PC-9 (cell line): ENCODE measurements at places on chromosomes 5 and 9. TPM values are rescaled to one million over a fixed set of nuclear protein-coding genes. Genes with fewer than 3 reads are reported as not detected.

GRCh38 chr9:128429513-128430086 is 8.9 kb downstream of the CERCAM start:
- H3K36me3 ChIP-seq = no peaks in the 10 kb centered on the region
- H3K4me1 ChIP-seq = no peaks in the 10 kb centered on the region
- DNase-seq = no peak
- no peak overlapping the region for H3K4me3 ChIP-seq

GRCh38 chr9:19876569-19877316 is 87.9 kb upstream of the SLC24A2 start:
- DNase-seq = no peak
- H3K27ac ChIP-seq = no peak overlapping the region
- no peaks in the 10 kb centered on the region; the same call in 1 of the 2 replicates for H3K27me3 ChIP-seq
- H3K4me3 ChIP-seq = no peak overlapping the region
- H3K36me3 ChIP-seq = no peaks in the 10 kb centered on the region

GRCh38 chr5:140365941-140366340 is 5.9 kb downstream of the SLC4A9 start:
- H3K27ac ChIP-seq = no peak overlapping the region
- no peaks in the 10 kb centered on the region for H3K27me3 ChIP-seq
- DNase-seq = no peak
- H3K4me1 ChIP-seq = no peaks in the 10 kb centered on the region

- no peaks in the 10 kb centered on the region for H3K27me3 ChIP-seq
- no peak for DNase-seq
- H3K4me3 ChIP-seq = no peak overlapping the region
Measured at GRCh38 chr9:123237220-123237619, 31.2 kb downstream of the STRBP start.

- peaks cover 29% of the 10 kb centered on the region for H3K4me1 ChIP-seq
- H3K36me3 ChIP-seq = no peaks in the 10 kb centered on the region
Measured at GRCh38 chr9:91425271-91425670, 1.6 kb upstream of the NFIL3 start.

- H3K36me3 ChIP-seq = no peaks in the 10 kb centered on the region
- H3K4me3 ChIP-seq = no peak overlapping the region
- no peaks in the 10 kb centered on the region for H3K4me1 ChIP-seq
- DNase-seq = no peak
Measured at GRCh38 chr5:166102947-166103346, 2188.5 kb upstream of the WWC1 start.

- no peaks in the 10 kb centered on the region for H3K27me3 ChIP-seq
- H3K4me1 ChIP-seq = peaks cover 22% of the 10 kb centered on the region
- DNase-seq = peak; percentile 78
Measured at GRCh38 chr5:143108498-143109128, 294.9 kb downstream of the NR3C1 start.

- no peaks in the 10 kb centered on the region for H3K27me3 ChIP-seq
- H3K4me3 ChIP-seq = peak overlapping the region; percentile 85
- DNase-seq = no peak
- peaks cover 35% of the 10 kb centered on the region for H3K4me1 ChIP-seq
Measured at GRCh38 chr5:178625679-178626483, 969 bp downstream of the CLK4 start.

DNA sequence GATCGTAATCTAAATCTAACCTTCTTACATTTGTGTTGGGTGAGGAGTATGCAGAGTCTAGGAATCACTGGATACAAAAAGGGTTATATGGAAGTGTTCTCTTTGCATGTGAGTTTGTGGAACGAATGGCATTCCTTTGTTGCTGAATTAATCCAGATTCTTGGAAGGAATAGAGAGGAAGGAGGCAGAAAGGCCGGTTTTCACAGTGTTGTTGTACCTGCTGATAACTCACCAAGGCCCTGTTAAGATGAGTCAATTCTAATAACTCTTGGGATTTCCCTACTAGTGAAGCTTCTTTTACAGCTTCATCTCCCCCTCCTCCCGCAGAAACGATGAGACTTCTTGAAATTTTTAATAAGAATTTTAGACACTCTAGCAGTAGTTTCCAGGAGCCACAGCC is 84.0 kb downstream of the ZSWIM6 start:
- H3K27me3 ChIP-seq = no peaks in the 10 kb centered on the region
- no peak for DNase-seq
- H3K36me3 ChIP-seq = no peaks in the 10 kb centered on the region; the same call in 1 of the 2 replicates
- no peak overlapping the region for H3K27ac ChIP-seq
- H3K4me1 ChIP-seq = peaks cover 11% of the 10 kb centered on the region
- H3K4me3 ChIP-seq = no peak overlapping the region

GRCh38 chr5:16704945-16705344 is 88.1 kb upstream of the RETREG1 start:
- H3K27me3 ChIP-seq = no peaks in the 10 kb centered on the region
- H3K4me1 ChIP-seq = no peaks in the 10 kb centered on the region
- H3K36me3 ChIP-seq = 0 out of 2 replicates have a peak, but pooled peaks cover 12% of the 10 kb centered on the region
- H3K27ac ChIP-seq = no peak overlapping the region
- no peak overlapping the region for H3K4me3 ChIP-seq
- DNase-seq = no peak

DNA sequence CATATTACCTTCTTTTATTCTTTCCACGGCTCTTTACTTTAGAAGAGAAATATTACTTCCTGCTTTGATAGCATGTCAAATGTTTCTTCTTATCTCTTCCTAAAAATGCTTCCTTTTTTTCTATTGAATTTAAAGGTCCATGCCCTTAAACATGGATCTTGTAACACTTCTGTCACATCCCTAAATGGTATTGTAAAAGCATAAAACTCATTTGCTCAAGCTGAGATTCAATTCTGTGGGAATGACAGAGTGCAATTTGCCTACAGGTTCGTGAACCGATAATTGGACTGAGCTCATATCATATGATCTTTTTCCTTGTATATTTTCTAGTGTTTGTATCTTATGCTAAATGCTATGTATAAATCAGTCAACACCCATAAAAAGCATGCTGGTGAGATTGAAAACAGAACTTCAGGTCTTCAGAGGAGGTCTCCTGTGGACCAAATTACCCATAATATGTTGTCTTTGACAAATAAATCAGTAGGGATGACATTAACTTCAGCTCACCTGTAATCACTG is 429.3 kb downstream of the TMEM232 start:
- no peak overlapping the region for H3K27ac ChIP-seq
- no peak for DNase-seq
- H3K4me3 ChIP-seq = no peak overlapping the region
- H3K27me3 ChIP-seq = no peaks in the 10 kb centered on the region
- H3K36me3 ChIP-seq = no peaks in the 10 kb centered on the region

GRCh38 chr9:121853617-121854395 is 202.4 kb downstream of the DAB2IP start:
- H3K36me3 ChIP-seq = no peaks in the 10 kb centered on the region
- no peak for DNase-seq
- H3K27ac ChIP-seq = no peak overlapping the region

DNA sequence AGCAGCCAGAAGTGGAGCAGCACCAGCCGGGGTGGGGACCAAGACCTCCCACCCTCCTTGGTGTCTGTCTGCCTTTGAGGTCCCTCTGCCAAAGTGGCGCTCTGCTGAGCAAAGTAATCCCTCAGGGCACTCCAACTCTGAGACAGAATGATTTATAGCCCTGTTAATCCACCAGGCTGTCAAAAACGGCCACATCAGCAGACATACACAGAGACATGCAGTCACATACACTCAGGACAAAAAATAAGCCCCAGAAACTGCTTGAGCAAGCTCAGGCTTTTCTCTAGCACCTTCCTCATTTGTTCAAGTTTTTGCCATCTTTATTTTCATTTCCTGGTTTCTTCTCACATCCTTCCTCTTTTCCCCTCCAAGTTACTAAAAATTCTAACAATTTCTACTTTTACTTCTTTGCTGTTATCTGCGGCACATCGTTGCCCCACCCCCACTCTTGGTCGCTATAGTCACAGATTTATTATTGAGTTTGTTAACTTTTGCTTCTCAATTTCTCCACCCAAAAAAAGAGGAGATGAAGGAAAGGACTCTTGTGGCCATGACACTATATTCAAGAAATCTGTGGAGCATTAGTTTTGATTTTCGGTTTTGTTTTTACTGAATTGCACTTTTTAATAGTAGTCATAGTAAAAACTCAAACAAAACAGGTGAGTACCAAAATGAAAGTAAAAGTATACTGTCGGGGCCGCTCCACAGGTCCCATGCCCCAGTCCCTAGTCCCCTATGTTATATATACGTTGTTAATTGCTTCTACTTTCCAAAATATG is 17.4 kb upstream of the ADRB2 start:
- no peak overlapping the region for H3K27ac ChIP-seq
- peaks cover 26% of the 10 kb centered on the region for H3K4me1 ChIP-seq
- peak overlapping the region; percentile 62 for H3K4me3 ChIP-seq
- H3K36me3 ChIP-seq = no peaks in the 10 kb centered on the region
- H3K27me3 ChIP-seq = no peaks in the 10 kb centered on the region
- DNase-seq = peak; percentile 40

- no peaks in the 10 kb centered on the region for H3K36me3 ChIP-seq
- H3K27me3 ChIP-seq = no peaks in the 10 kb centered on the region
- no peak overlapping the region for H3K4me3 ChIP-seq
- DNase-seq = no peak
- no peaks in the 10 kb centered on the region for H3K4me1 ChIP-seq
Measured at GRCh38 chr5:149381986-149382338, 2.9 kb upstream of the IL17B start.

GRCh38 chr9:89465001-89465451 is 32.9 kb downstream of the SEMA4D start:
- H3K27me3 ChIP-seq = no peaks in the 10 kb centered on the region
- peaks cover 6% of the 10 kb centered on the region; the same call in 1 of the 2 replicates for H3K4me1 ChIP-seq
- no peak overlapping the region for H3K4me3 ChIP-seq
- DNase-seq = no peak
- no peaks in the 10 kb centered on the region for H3K36me3 ChIP-seq

DNA sequence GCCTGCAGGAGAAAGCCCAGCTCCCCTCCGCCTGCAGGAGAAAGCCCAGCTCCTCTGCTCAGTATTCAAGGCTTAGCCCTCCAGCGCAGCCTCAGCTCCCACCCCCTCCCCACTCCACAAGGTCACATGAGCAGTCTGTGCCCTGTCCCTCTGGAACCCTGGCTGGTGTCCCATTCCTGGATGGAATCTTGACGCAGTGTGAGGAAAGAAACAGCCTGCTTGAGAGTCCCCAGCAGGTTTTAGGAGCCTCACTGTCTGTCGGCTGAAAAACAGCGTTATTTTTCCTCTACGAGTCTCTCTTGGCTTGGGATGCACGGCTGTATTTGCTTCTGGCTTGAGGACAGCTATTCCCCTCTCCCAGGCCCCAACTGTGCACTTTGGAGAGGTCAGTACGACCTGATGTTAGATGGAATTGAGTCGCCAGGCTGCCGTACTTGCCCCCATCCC is 210.1 kb upstream of the TRIM32 start:
- H3K4me1 ChIP-seq = no peaks in the 10 kb centered on the region
- H3K27ac ChIP-seq = no peak overlapping the region
- H3K4me3 ChIP-seq = no peak overlapping the region
- H3K36me3 ChIP-seq = no peaks in the 10 kb centered on the region

- H3K4me3 ChIP-seq = no peak overlapping the region
- no peak overlapping the region for H3K27ac ChIP-seq
- H3K27me3 ChIP-seq = no peaks in the 10 kb centered on the region
- no peaks in the 10 kb centered on the region; the same call in 1 of the 2 replicates for H3K36me3 ChIP-seq
- H3K4me1 ChIP-seq = no peaks in the 10 kb centered on the region
Measured at GRCh38 chr9:19294219-19294618, 63.7 kb downstream of the DENND4C start.

- peaks cover 36% of the 10 kb centered on the region for H3K4me1 ChIP-seq
- no peak overlapping the region for H3K4me3 ChIP-seq
- no peaks in the 10 kb centered on the region for H3K27me3 ChIP-seq
- DNase-seq = peak; percentile 57
Measured at GRCh38 chr5:68460147-68460798, 244.7 kb downstream of the PIK3R1 start.

Gene GLRA1
- not detected in 2 replicates for total RNA-seq

Gene PTGS1
- 1.8 TPM in 2 replicates for total RNA-seq

Gene RAB3C
- total RNA-seq = not detected in 2 replicates

Gene ORM2
- not detected in 2 replicates for total RNA-seq

Gene TNFSF15
- 0.33 and 0.55 TPM in 2 replicates for total RNA-seq

Gene PRR16
- total RNA-seq = 2.8 and 5.0 TPM in 2 replicates

Gene ORM1
- not detected in 2 replicates for total RNA-seq

Gene CCL28
- total RNA-seq = 2.2 and 4.3 TPM in 2 replicates

Gene GABRA1
- total RNA-seq = not detected in 2 replicates

Gene PCDHA3
- not detected in 2 replicates for total RNA-seq

Gene MVB12B
- total RNA-seq = 6.7 and 8.8 TPM in 2 replicates

Gene OR1Q1
- total RNA-seq = not detected in 2 replicates
